ENCODE measurements at places on chromosomes 1 and 21.

GRCh38 chr1:47618222-47618720 is 180.4 kb downstream of the FOXD2 start:
- no peak for DNase-seq

DNA sequence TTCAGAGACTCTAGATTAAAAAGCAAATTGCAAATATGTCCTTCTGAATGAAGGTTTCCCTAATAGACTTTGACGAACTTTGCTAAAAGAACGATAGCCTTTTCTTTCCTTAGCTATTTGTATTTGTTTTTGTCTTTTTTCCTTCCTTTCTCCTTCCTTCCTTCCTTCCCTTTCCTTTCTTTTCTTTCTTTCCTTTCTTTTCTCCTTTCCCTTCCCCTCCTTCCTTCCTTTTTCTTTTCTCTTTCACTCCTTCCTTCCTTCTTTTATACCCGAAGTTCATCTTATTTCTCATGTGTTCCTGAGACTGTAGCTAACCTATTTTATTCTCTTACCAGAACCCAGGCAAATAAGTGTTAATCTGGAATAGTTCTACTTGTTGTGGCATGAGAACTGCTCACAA is 381.2 kb upstream of the RUNX1 start:
- no peak for DNase-seq

- no peak for DNase-seq
These were observed 17.0 kb downstream of the MAP7D1 start for GRCh38 chr1:36172983-36173382.

DNA sequence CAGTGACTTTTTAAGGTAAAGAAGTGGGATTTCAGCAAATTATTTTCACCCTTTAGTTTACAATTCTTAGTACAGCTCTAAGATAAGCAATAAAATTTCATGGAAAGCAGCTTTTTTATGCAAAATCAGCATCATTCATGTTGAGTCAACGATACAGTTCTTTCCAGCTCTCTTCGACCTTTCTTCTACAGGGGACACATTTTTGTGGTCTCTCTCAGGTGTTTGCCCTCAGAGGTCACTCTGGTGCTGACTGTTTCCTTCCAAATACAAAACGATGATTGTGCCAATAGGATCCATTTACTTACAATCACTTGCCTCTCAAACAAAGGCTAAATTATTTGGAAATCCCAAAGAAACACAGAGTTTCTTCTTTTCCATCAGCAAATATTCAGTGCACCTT is 51.0 kb downstream of the PSMG1 start:
- no peak for DNase-seq

DNA sequence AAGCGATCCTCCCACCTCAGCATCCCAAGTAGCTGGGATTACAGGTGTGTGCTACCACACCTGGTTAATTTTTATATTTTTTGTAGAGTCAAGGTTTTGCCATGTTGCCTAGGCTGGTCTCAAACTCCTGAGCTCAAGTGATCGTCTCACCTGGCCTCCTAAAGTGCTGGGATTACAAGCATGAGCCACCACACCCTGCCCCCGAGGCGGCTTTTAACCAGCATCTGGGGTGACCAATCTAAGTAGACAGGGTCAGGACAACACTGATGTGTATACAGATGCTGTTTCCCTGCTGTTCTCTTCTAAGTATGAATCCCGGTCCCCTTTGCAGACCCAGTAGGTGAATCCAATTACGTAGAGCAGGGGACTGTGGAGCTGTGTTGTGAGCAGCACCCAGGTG is 23.9 kb downstream of the THAP3 start:
- DNase-seq = no peak

DNA sequence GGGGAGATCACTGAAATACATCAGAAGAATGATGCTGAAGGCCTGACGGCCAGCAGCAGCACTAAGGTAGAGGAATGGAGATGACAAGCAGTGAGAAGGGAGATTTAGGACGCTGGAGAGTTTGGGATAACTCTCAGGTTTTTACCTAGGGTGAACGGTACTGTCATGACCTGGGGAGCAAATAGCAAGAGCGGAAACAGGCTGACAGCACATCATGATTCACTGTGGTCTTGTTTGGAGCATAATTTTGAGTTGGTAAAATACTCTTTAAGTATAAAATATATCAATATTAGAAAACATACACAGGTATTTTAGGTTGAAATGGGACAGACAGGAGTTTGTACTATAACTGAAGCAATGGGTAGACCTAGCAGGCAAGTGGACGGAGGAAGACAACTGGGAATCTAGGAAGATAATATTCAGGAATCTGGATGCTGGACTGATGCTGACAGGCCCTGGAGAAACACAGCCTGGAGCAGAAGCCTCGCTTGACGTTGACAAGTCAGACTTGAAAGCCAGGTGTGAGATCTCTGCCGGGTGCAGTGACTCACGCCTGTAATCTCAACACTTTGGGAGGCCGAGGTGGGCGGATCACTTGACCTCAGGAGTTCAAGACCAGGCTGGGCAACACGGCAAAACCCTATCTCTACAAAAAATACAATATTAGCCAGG is 33.3 kb downstream of the ALG14 start:
- no peak for DNase-seq
